ENCODE measurements at places on chromosomes 16 and 17. TPM values are rescaled to one million over a fixed set of nuclear protein-coding genes. Genes with fewer than 3 reads are reported as not detected.

The CACNG4 gene
- not detected for total RNA-seq

The DHRS13 gene
- total RNA-seq, result 7.8 TPM

The ATP2A1 gene
- 0.24 TPM for total RNA-seq

The ITGA3 gene
- total RNA-seq, result 132 TPM

The ELMO3 gene
- total RNA-seq, result 3.3 TPM

The HSD17B2 gene
- 1.9 TPM for total RNA-seq

The PGAP6 gene
- 19.4 TPM for total RNA-seq

The SLC35G6 gene
- total RNA-seq, result not detected

The RNF227 gene
- total RNA-seq, result 2.7 TPM

The CEP131 gene
- total RNA-seq, result 10.5 TPM

The C1QBP gene
- 96.9 TPM for total RNA-seq

- peaks cover 13% of the 10 kb centered on the region for H3K4me1 ChIP-seq
- peak overlapping the region; percentile 60 for H3K27ac ChIP-seq
- H3K36me3 ChIP-seq, result no peaks in the 10 kb centered on the region
- H3K4me3 ChIP-seq, result no peak overlapping the region
- no peaks in the 10 kb centered on the region for H3K27me3 ChIP-seq
- peak; percentile 38 for DNase-seq
These were observed 46.5 kb downstream of the TEX2 start for GRCh38 chr17:64216338-64217248.

DNA sequence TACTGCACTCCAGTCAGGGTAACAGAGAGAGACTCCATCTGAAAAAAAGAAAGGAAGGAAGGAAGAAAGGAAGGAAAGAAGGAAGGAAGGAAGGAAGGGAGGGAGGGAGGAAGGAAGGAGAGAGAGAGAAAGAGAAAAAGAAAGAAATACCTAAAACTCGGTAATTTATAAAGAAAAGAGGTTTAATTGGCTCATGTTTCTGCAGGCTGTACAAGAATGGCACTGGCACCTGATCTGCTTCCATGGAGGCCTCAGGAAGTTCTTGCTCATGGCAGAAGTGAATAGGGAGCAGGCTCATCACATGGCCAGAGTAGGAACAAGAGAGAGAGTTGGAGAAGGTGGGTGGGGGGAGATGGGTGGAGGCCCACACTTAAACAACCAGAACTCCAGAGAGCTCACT lies 215.2 kb upstream of the IRX3 start:
- H3K4me3 ChIP-seq, result no peak overlapping the region
- no peak for DNase-seq
- no peaks in the 10 kb centered on the region for H3K36me3 ChIP-seq
- H3K27ac ChIP-seq, result no peak overlapping the region
- H3K4me1 ChIP-seq, result peaks cover 3% of the 10 kb centered on the region

DNA sequence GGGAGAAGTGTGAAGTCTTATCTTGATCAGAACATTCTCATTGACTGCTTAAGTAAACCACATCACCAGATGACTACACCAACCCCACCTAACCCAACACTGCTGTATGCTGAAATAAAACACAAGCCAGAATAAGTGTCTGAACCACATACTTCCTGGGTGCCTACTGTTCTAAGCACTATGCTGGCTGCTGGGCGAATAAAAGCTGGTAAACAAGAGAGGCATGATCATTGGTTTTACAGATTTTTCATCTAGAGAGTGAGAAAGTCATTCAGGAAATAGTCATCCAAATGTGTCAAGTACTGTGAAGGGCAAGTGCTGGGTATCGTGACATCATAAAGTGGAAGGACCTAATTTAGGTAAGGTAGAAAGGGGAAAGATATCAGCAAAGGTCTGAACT lies 199.0 kb upstream of the SOX9 start:
- no peaks in the 10 kb centered on the region for H3K27me3 ChIP-seq
- H3K4me1 ChIP-seq, result no peaks in the 10 kb centered on the region
- DNase-seq, result no peak
- H3K36me3 ChIP-seq, result no peaks in the 10 kb centered on the region

GRCh38 chr16:65421596-65421995 lies 299.7 kb upstream of the CDH11 start:
- no peaks in the 10 kb centered on the region for H3K36me3 ChIP-seq
- no peak overlapping the region for H3K4me3 ChIP-seq
- H3K4me1 ChIP-seq, result peaks cover 2% of the 10 kb centered on the region

DNA sequence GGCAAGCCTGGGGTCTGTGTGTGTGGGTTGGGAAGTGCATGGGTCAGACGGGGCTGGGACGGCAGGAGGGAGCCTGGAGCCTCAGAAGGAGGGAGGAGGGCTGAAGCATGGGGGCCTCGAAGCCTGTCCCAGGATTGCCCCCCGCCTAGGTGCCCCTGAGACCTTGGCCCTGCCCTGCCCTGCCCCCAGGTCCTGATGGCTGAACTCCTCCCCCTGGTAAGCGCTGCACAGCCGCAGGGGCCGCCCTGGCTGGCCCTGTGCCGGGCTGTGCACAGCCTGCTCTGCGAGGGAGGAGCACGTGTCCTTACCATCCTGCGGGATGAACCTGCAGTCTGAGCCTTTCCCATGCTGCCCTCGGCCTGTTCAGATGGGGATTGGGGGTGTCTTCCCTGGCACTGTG lies 4.4 kb downstream of the TEDC2 start:
- no peak overlapping the region for H3K4me3 ChIP-seq
- no peaks in the 10 kb centered on the region for H3K36me3 ChIP-seq
- DNase-seq, result no peak
- H3K27ac ChIP-seq, result no peak overlapping the region

DNA sequence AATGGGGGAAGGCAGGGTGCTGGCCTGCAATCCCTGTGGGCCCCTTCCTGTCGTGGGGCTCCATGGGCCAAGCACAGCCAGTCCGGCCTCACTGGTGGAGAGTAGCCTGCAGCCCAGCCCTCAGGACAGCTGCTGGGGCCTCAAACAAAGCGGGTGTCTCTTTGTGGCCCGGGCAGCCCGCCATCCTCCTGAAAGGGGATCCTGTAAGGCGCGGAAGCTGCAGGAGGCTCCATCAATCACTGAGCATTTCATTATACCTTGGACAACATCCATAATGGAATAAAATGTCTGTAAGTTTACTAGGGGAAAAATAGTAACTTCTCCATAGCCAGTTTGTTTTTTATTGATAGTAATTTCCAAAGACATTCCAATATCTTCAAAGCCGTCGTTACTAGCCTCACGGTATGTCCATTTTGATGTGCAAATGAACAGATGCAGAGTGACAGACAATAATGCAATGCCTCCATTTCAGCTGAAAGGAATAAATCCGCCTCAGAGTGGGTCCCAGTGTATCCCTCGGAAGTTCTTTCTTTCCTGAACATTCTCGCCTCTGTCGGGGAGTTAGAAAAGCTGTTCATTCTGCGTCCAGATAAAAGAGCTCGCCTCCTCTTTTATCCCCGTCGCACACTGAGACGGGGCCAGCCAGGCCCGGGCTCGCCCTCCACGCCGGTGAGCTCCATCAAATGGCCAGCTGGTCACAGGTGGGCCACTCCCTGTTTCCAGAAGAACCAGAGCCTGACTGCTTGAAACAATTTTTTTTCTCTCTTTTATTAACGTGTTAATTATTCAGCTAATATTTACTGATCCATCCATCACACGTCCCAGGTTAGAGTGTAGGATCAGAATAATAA lies 14.4 kb downstream of the WSCD1 start:
- H3K27me3 ChIP-seq, result no peaks in the 10 kb centered on the region
- H3K36me3 ChIP-seq, result no peaks in the 10 kb centered on the region
- DNase-seq, result no peak
- H3K4me3 ChIP-seq, result no peak overlapping the region
- H3K27ac ChIP-seq, result no peak overlapping the region
- no peaks in the 10 kb centered on the region for H3K4me1 ChIP-seq

DNA sequence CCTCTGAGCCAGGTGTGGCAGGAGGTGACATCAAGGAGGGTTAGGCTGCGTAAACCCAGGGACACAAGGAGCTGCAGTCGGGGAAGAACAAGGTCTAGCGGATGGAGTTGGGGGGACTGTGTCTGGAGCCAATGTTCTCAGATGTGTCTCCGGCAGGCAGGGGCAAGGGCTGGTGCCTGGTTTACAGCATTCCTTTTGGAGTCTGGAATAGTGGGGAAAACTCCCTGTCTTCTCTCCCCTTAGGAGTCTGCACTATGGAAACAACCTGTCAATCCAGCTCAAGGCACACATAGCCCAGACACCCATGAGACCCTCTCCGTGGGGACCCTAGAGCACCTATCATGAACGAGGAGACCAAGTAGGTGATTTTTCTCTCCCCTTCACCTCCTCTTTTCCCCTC lies 27.5 kb downstream of the NLRC5 start:
- no peak overlapping the region for H3K27ac ChIP-seq
- H3K27me3 ChIP-seq, result no peaks in the 10 kb centered on the region
- H3K4me3 ChIP-seq, result no peak overlapping the region
- H3K36me3 ChIP-seq, result no peaks in the 10 kb centered on the region

DNA sequence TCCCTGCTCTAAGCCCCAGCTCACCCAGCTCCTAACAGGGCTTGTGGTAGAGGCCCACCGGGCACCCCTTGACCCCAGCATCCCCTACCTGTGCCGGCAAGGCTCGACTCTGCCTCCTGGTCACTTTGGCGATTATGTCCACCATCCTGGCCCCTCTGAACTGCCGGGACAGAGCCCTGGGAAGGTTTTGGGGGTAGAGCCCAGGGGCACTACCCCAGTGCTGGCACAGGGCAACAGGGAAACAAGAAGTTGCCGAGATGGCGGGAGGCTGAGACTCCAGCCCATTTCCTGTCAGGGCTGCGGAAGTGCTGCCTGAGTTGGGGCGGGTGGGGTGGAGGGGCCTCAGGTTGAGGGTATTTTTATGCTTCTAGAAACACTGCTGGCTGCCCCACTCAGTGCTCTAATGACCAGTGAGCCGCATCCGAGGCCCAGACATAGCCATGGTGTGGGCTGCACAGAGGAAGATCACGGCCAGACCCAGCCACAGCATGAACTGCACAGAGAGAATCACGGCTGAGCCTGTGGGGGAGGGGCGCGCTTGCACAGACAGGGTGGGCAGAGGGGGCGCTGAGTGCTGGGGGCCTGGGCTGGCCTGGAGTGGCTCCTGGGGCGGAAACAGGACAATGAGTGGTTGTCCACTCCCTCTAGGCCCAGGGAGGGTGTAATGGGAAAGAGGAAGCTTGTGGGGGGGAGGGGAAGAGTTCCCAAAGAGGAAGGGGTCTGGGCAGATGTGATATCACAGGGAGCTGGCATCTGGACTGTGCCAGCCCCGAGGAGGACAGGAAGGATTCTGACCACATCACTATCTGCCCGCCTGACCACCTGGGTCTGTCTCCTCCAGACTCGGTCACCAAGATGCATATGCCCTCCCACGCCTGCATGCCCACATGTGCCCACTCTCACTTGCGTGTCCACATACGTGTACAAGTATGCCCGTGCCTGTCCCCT lies 22.3 kb downstream of the ARHGAP27 start:
- no peak for DNase-seq
- no peak overlapping the region for H3K27ac ChIP-seq
- H3K36me3 ChIP-seq, result no peaks in the 10 kb centered on the region
- H3K4me1 ChIP-seq, result peaks cover 4% of the 10 kb centered on the region
- H3K27me3 ChIP-seq, result no peaks in the 10 kb centered on the region

DNA sequence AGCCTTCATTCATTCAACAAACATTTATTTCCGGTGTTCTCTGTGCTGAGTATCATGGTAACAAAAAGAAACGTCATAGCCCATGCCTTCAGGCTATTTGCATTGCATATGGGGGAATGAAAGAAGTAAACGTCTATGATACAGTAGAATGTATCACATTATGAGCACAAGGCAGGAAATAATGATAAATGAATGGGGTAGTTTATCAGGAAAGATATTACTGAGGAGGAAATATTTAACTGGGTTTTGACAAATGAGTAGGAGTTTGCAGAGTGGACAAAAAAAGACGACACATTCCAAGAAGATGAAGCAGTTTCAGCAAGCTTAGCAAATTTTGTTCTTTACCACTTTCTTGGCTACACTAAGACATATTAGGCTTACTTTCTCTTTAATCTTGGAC lies 1.3 kb upstream of the KRTAP4-7 start:
- no peaks in the 10 kb centered on the region for H3K36me3 ChIP-seq
- H3K4me3 ChIP-seq, result no peak overlapping the region
- no peak overlapping the region for H3K27ac ChIP-seq
- no peak for DNase-seq
- no peaks in the 10 kb centered on the region for H3K27me3 ChIP-seq
- H3K4me1 ChIP-seq, result no peaks in the 10 kb centered on the region

DNA sequence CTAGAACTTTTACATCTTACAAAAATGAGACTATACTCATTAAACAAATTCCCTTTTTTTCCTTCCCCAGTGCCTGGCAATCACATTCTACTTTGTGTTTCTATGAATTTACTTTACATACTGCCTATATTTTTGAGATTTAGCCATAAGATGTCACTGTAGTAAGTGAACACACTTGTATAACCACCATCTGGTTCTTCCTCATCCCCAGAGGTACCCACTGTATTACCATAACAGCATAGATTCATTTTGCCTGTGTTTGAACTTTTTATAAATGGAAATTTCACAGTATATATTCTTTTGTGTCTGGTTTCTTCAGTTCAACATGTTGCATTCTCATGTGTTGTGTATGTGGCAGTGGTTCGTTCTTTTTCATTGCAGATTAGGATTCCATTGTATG lies 15.8 kb downstream of the CYB5B start:
- DNase-seq, result no peak
- peaks cover 4% of the 10 kb centered on the region for H3K4me1 ChIP-seq
- H3K27me3 ChIP-seq, result no peaks in the 10 kb centered on the region
- H3K4me3 ChIP-seq, result no peak overlapping the region
- H3K36me3 ChIP-seq, result no peaks in the 10 kb centered on the region

DNA sequence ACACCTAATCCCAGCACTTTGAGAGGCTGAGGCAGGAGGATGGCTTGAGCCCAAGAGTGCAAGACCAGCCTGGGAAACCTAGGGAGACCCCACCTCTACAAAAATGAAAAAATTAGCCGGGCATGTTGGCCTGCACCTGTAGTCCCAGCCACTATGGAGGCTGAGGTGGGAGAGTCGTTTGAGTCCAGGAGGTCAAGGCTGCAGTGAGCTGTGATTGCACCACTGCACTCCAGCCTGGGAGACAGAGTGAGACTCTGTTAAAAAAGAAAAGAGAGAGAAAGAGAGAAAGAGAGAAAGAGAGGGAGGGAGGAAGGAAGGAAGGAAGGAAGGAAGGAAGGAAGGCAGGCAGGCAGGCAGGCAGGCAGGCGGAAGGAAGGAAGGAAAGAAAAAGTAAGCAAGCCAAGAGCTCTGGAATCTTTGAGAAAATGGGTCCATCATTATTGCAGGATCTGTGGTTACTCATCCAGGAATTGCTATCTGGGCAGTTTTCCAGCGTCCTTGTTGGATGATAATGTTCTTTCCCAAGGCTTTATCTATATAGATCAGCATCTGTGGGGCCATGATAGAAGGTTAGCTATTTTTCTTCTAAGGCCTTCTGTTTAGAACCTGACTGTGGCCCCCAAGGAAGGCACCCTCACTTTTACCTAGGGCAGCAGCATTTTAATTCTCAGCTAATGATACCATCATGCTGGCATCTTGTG lies 533.2 kb upstream of the CDH5 start:
- no peaks in the 10 kb centered on the region for H3K27me3 ChIP-seq
- no peak overlapping the region for H3K27ac ChIP-seq
- DNase-seq, result no peak
- peaks cover 5% of the 10 kb centered on the region for H3K4me1 ChIP-seq
- H3K4me3 ChIP-seq, result no peak overlapping the region
- no peaks in the 10 kb centered on the region for H3K36me3 ChIP-seq

Measured in ovary (tissue), 10 donors.